ENCODE measurements at places on chromosomes 3 and 15.

GRCh38 chr15:33737687-33738601 lies 230.4 kb upstream of the CHRM5 start:
- peak; percentile 19 for DNase-seq

- DNase-seq = no peak
Observed at GRCh38 chr3:197464794-197465193, 91.0 kb downstream of the BDH1 start.

GRCh38 chr3:183213415-183214276 lies 39.4 kb upstream of the B3GNT5 start:
- no peak for DNase-seq

DNA sequence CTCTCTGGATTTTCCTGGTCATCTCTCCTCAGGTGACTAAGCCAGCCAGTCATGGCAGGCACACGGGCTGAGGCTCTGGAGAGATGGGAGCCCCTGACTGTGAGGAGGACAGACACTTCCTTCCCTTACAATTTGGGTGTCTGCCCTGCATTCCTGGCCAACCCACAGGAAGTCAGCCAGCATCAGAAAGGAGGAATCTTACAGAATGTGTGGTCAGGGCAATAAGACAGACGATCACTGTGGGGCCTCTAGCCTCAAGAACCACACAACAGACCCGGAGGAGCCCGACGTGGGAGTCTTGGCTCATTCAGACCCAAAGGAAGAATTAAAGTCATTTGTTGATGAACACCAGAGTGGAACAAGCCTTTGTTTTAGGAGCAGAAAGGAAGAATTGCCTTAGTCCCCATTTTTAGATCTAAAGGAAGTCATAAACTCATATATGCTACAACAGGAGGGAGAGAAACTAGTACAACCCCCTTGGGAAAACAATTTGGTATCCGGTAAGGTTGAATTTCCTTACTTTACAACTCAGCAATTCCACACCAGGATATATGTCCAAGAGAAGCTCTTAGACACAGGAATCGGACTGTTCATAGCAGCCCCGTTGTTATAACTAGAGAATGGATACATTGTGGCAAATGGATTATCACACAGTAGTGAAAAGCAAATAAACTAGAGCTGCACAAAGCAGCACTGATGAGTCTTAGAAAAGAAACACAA lies 62.2 kb downstream of the ABTB1 start:
- peak; percentile 72 for DNase-seq

GRCh38 chr15:46410705-46411104 lies 775.9 kb downstream of the SQOR start:
- DNase-seq = no peak

- DNase-seq = no peak
Observed at GRCh38 chr3:50381383-50381782, 22.1 kb upstream of the TMEM115 start.

- peak; percentile 86 for DNase-seq
Observed at GRCh38 chr3:124761250-124761796, 31.1 kb downstream of the UMPS start.

Measured in inflammatory macrophage (primary cell).